ENCODE measurements at places on chromosomes 6 and 20.

DNA sequence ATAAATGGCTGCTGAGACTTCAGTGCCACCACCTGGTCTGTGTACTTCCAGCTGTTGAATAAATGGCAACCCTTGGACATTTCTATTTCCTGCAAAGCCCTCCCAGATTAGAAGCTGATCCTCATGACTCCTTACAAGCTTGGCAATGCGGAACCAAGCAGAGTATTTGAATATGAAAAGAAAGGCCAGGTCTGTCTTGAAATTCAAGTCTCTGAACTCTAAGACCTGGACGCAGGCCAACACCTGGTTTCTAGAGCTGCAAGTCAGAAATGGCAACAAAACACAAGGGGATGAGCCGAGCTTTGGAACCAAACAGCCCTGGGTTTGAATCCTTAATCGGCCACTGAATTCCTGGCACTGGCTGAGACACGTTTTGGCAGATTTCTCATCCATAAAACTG, 353.4 kb downstream of the PTPRT start:
- no peak for DNase-seq

DNA sequence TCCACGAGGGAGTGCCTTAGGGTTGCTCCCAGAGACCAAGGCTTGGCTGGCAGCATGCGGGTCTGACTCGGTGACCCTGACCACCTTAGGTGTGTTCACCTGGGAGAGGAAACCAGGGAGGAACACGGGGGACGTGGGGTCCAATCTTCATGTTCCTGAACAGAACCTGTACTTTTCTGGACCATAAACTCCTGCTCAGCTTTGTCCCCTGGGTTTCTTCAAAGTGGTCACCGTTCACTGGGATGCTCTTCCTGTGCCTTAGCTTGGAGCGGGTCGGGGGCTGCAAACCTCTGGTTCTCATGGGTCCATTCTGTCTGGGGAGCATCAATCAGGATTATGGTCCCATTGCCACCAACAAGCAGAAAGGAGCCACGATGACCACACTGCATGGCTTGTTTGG, 333.5 kb downstream of the QKI start:
- DNase-seq: no peak

DNA sequence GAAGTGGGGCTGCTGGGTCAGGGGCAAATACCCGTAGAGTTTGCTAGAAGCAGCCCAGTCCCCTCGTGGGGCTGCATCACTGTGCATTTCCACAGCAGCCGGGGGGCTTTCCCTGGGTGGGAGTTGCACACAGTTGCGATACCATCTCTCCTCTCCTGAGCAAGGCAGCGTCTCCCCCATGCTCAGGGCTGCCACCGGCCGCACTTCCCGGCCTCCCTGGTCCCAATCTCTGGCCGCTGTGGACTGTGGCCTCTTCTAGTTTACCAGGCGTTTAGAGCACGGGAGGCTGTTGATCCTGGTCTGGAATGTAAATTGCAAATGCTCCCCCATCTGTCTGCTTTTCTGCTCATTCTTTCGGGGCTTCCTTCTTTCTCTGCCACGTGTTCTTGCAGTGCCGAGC, 31.1 kb downstream of the OSBPL2 start:
- DNase-seq: no peak

- no peak for DNase-seq
Observed at GRCh38 chr6:63858691-63859090, 223.1 kb downstream of the PHF3 start.

- DNase-seq: no peak
Observed at GRCh38 chr20:45179166-45179565, 4.5 kb downstream of the PI3 start.
